Naive thymus-derived CD8-positive, alpha-beta T cell (primary cell): ENCODE measurements at places on chromosomes 3 and 15. TPM values are rescaled to one million over a fixed set of nuclear protein-coding genes. Genes with fewer than 3 reads are reported as not detected.
A peak's percentile ranks its signal among the peaks of the same experiment; 100 is the strongest.

DNA sequence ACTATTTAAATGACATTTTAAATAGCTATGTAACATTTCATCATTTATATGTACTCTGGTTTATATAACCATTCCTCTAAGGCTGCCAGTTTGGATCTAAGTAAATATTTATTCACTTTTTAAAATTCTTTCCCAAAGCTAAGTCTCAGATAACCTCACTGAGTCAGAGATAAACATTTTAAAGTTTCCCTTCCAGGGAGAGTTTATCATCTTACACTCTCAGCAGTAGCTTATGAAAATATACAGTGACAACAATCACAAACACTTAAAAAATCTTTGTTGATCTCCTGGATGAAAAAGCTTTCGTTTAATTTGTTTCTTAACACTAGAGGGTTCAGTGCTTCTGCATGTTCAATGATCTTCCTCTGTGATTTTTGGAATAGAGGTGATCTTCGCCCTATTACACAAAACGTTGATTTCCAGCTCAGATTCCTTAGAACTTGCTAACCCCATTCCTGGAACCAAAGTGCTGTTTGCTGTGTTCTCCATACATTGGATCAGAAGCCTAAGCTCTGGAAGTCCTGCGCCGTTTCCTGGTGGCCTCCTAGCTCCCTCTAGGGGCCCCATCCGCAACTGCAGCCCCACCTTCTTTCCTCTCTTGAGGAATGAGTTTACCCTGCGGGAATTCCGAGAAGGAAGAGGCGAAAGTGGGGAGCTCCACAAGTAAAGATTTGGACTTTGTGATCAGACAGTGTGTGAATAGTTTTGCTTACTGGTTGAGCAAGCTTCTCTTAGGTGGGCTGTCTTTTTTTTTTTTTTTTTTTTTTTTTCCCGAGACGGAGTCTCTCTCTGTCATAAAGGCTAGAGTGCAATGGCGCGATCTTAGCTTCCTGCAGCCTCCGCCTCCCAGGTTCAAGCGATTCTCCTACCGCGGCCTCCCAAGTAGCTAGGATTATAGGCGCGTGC lies 29.3 kb upstream of the SACM1L start:
- DNase-seq = peak; percentile 37

GRCh38 chr15:61138156-61138555 lies 90.9 kb downstream of the RORA start:
- no peak for DNase-seq

DNA sequence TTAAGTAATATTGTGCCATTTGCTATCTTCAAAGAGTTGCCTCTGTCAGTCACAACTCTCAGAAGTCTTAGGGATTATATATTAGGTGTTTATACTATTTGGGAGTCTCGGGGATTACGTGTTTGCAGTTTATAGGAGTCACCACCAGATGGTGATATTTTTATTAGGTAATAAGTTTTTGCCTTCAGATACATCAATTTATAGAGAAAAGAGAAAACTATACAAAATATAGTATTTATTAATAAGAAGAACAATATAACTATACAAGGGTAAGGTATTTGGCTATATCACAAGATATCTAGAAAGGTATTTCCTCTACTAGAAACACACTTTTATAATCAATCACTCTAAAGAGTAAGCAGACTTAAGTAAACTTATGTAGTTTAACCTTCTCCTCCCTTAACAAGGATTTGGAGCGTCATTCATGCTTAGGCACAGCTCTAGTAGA lies 10.7 kb upstream of the DHX36 start:
- no peak for DNase-seq

DNA sequence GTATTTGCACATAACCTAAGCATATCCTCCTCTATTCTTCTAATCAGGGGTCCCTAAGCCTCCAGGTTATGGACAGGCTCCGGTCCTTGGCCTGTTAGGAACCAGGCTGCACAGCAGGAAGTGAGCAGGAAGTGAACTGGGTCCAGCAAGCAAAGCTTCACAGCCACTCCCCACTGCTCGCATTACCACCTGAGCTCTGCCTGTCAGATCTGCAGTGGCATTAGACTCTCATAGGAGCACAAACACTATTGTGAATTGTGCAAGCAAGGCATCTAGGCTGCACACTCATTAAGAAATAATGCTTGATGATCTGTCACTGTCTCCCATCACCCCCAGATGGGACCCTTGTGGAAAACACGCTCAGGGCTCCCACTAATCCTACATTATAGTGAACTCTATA lies 9.8 kb downstream of the MSL2 start:
- no peak for DNase-seq

- no peak for DNase-seq
Measured at GRCh38 chr3:134598763-134599545, 51.9 kb downstream of the KY start.

- no peak for DNase-seq
Measured at GRCh38 chr15:45471151-45471550, 51.4 kb downstream of the SLC30A4 start.

DNA sequence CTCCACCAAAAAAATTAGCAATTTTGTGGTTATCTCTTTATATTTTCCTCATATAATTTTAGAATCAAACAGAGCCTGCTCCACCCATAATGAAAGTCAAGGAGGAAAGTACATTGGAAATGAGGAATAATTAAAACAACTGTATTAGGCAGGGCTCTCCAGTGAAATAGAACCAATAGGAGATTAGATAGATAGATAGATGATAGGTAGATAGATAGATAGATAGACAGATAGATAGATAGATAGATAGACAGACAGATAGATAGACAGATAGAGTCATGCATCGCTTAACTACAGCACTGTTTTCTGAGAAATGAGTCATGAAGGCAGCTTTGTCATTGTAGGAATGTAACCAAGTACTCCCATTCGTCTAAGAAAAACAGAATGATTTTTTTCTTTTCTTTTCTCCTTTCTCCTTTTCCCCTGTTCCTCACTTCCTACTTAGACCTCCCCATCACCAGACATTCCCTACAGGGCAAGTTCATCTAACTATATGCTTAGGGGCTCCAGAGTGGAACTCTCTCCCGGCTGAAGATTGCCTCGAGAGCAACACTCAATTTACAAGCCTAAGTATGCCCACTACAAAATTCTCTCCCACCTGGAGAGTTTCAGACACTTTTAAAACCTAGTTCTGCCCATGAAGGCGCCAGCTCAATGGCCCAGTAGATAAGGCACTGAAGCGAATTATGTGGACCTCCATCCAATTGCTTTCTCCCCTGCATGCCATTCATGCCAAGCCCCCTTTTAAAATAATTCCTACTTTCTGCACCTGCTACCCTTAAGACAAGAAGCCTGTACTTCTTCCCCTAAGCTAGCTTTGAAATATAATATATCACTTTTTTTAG lies 53.3 kb upstream of the LIPC start:
- DNase-seq = no peak

DNA sequence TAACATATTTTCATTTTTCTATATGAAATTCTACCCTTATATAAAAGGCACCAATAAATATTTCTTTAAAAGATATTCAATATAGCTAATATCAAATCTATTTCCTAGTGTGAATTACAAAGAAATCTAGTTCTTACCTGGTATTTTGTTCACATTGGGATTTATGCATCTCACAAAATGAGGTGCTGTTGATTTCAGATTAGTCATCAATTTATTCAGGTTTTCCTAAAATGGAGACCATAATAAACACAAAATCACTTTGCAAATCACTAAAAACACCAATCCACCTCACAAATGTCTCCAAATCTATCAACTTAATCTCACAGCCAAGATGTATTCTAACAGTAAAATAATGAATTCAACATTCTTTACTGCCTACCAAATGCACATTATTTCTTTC lies 51.2 kb downstream of the MYH15 start:
- DNase-seq = no peak

DNA sequence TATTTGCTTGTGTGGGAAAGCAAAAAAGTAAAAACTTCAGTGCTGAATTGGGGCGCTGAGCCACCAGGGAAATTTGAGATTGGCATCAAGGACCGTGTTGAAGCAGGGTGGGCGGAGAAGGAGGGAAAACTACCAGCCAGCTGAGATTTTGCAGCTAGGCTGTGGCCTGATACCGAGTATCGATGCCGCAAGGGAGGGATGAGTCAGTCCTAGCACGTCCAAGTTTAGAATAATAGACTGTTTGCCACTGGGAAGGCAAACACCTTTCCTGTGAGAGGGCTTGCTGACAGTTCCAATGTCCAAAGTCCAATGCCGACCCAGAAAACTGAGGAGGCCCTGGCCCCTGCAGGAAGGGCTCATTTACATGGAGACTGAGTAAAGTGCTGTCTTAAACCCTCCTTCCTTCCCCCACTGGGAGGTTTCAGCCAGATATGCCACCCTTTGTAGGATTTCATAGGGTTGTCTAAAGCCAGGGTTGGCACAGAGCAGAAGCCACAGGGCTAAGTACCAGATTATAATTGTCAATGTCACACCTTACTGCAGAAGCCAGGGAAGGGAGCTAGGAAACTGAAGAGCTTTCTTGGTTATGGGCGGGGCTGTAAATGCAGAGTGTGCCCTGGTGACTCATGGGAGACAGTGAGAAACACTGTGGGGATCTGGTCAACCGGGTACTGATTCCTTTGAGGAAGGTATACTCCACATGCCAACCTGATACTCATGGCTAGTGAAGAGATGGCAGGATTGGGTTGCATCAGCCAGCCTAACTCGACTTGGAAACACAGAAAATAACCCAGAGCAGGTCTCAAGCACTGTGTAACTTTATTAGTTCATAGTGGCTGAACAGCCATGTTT lies 28.4 kb upstream of the PIK3CB start:
- DNase-seq = no peak

DNA sequence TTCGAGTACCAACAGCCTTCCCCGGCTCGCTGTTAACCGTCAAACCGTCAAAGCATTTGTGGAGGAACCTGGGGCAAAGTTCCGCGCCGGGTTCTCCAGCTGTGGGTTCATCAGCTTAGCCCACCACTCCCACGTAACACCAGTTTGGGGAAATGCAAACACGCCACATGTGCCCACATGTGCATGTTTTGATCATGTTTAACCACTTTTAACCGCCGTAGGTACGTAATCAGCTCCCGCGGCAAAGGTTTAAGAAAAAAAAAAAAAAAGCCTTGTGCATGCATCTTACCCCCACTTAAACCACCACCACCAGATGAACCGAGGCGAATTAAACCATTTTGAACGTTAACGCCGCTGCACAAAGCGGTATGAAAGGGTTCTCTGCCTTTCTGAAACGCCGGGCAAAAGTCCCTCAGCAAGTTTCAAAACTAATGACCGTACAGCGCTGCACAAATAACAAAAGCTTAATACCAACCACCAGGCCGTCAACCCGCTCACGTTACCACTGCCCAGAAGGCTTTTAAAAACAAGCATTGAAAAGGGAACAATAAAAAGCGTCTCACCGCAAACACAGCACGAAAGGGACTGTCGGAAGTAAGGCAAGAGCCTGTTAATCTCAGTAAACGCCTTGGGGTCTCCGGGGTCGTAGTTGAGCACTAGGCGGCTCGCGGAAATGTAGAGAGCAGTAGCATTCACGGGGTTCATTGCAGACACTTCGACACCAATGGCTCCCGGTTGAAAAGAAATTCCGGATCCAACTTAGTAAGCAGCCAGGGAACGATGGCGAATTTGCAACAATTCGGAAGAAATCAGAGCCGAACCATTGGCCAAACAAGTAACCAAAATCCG lies 1.5 kb downstream of the MSL2 start:
- DNase-seq = peak; percentile 89

GRCh38 chr15:100022391-100022790 lies 289.2 kb upstream of the LYSMD4 start:
- DNase-seq = no peak

DNA sequence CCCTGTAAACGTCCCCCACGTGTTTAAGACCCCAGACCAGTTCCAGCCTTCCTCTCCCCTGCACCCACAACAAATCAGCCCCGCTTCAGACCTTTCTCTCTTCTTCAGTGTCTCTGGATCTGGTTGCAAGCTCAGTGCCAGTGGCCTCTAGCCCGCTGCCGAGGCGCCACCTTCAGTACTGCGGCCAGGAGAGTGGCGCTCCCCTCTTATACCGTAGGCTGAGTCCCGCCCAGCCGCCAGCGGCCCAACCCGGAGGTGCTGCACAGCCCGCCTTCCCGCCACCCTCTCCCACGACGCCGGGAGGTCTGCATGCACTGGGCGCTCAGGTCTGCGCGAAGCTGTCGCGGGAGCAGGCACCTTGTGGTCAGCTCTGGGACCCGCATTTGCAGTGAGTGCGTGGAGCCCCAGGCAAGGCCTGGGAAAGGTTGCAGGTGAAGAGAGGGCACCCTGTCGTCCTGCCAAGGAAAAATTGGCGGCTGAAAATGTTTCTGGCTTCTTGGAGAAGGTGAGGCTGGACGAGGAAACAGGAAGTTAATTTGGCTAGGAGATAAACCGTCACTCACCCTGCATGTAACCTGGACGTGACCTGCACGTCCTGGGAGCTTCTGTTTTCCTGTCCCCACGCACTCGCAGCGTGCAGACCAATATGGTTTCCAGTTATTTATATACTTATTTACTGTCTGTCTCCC lies at the start of gene C2CD4B:
Gene C2CD4B, minus strand, starts transcription at position 182 of the 689 bp plus-strand sequence. CDS start 301 bp downstream, outside the sequence.
- DNase-seq = no peak

- DNase-seq = no peak
Measured at GRCh38 chr3:128502712-128503111, 9.7 kb upstream of the GATA2 start.

DNA sequence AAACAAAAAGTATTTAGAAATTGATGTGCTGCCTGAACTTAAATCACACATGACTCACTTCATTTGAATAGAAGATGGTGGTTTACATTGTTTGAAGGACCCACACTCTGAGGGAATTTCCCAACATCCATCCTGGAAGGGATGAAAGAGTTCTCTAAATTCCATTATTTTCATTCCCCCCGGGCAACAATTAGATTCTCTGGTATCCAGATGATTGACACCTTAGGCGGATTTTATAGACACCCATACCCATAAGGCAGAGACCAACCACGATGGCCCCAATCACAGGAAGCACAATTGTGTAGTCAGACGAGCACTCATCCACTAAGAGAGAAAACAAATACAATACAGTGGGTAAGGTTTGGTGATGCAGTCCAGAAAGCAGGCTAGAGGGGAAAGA lies 24.6 kb upstream of the MCCC1 start:
- no peak for DNase-seq

- DNase-seq = no peak
Measured at GRCh38 chr3:13498354-13499060, 18.4 kb downstream of the HDAC11 start.

GRCh38 chr3:134325706-134326105 lies 48.5 kb downstream of the AMOTL2 start:
- no peak for DNase-seq

- DNase-seq = no peak
Measured at GRCh38 chr15:40105517-40106202, 3.0 kb downstream of the BMF start.

DNA sequence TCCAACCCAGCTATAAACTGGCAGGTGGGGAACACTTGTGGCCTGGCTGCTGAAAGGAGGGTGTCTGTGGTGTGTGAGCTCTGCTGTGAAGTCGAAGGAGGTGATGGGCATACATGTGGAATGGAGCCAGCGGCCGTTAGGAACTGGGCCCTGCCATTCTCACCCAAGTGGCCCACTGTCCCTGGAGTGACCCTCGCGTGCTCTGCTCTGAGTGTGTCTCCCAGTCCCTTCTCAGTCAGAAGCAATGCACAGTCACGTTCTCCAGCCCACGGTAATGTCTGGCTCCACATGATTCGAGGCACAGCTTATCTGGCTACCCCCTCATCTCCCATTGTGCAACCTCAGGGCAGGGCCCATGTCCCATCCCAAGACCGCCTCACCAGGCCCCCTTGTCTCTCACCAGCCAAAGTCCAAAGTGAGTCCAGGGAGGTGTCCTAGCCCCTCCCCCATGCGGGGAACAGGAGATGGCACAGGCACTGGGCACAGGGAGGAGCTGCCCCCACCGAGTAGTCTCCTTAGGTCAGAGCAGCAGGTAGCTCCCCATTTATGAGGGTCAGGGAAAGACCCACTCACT lies 62.9 kb downstream of the ZNF445 start:
- no peak for DNase-seq

The DMXL2 gene
- total RNA-seq = 6.7 TPM

The CBLB gene
- 106 TPM for total RNA-seq

The FAM174B gene
- 10.9 TPM for total RNA-seq

The CHRD gene
- total RNA-seq = not detected

The OTOL1 gene
- not detected for total RNA-seq
